ENCODE measurements at places on chromosomes 11 and 22.

DNA sequence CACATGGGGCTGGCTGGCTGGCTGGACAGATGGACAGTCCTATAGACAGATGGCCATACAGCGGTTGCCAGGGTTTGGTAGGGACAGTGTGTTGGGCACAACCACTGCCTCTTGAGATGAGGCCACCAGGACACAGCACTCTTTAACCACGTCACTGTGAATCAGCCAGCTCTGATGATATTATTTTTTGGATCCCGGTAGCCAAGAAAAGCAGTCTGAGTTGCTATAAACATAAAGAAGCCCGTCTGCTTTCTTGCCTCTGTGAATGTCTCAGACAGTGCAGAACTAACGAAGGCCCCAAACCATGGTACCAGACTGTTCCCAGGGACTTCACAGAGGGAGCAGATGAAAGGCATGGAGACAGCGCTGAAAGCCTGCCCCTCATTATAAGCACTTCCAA lies 115.9 kb upstream of the CSNK2A3 start:
- no peak overlapping the region for H3K4me3 ChIP-seq
- no peak for DNase-seq
- no peaks in the 10 kb centered on the region for H3K27me3 ChIP-seq
- no peaks in the 10 kb centered on the region for H3K36me3 ChIP-seq

DNA sequence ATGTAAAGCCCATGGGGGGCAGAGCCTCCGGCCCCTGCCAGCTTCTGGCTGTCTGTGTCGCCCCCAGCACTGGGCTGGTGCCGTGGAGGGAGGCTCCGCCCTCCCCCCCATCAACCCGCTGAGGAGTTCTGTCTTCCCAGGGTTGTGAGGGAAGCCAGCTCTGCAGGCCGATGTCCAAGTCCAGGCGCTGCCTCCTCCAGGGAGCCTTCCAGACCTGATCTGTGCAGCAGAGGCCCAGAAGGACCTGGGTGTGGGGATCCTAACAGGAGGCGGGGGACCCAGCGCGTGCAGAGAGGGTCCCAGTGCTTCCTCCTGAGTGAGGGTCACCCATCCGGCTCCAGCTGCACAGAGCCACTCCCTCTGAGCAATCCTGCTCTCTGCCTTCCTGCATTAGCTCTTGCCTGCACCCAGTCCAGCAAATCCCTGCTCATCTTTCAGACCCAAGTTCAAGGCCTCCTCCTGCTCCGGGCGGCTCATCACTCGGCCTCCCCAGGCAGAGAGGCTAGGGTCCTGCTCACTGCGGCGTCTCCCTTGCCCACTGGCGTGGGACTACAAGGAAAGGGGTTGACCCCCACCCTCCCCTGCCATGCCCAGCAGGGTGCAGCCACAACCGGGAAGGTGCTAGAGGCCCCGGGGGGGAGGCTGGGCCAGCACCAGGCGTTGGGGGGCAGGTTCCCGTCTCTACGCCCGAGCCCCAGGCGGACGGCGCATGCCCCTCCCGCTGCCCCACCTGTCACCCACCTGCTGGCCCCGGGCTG lies 16.4 kb downstream of the PRR33 start:
- no peak overlapping the region for H3K4me3 ChIP-seq
- no peaks in the 10 kb centered on the region for H3K27me3 ChIP-seq
- H3K27ac ChIP-seq, result no peak overlapping the region
- H3K4me1 ChIP-seq, result peaks cover 21% of the 10 kb centered on the region

DNA sequence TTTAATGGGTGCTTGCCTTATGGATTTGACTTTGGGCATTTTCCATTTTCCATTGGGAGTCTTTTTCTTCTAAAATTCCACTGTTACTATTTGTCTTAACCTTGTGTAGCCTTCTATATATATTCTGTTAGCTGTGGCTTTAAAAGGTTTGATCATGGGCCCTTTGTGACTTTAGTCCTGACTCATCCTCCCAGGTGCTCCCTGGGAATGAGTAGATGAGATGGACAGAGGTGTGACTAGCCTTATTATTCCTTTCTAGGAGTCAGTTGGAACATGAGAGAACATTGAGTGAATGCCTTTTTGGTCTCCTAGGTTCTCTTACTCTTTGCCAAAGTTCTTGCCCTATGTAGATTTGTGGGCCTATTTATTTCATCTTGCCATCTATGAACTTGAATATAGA lies 39.0 kb downstream of the DDX10 start:
- DNase-seq, result no peak
- peaks cover 2% of the 10 kb centered on the region for H3K4me1 ChIP-seq
- H3K27me3 ChIP-seq, result no peaks in the 10 kb centered on the region
- H3K27ac ChIP-seq, result no peak overlapping the region

DNA sequence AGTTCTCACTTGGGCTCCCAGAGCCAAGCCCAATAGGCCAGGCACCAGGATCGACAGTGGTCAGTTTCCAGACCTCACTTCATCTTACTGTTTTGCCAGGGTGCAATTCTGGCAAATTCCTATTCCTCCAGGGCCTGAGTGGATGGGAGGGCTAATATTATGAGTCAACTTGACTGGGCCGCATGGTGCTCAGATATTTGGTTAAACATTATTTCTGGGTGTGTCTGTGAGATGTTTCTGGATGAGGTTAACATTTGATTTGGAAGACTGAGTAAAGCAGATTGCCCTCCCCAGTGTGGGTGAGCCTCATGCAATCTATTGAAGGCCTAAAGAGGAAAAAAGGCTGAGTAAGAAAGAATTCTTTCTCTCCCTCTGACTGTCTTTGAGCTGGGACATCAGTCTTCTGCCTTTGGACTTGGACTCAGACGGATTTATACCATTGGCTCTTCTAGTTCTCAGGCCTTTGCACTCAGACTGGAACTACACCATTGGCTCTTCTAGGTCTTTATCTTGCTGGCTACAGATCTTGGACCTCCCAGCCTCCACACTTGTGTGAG lies 132.9 kb upstream of the ZBED5 start:
- no peak overlapping the region for H3K27ac ChIP-seq
- peaks cover 7% of the 10 kb centered on the region for H3K27me3 ChIP-seq
- no peaks in the 10 kb centered on the region for H3K36me3 ChIP-seq
- DNase-seq, result no peak
- no peak overlapping the region for H3K4me3 ChIP-seq
- H3K4me1 ChIP-seq, result no peaks in the 10 kb centered on the region

DNA sequence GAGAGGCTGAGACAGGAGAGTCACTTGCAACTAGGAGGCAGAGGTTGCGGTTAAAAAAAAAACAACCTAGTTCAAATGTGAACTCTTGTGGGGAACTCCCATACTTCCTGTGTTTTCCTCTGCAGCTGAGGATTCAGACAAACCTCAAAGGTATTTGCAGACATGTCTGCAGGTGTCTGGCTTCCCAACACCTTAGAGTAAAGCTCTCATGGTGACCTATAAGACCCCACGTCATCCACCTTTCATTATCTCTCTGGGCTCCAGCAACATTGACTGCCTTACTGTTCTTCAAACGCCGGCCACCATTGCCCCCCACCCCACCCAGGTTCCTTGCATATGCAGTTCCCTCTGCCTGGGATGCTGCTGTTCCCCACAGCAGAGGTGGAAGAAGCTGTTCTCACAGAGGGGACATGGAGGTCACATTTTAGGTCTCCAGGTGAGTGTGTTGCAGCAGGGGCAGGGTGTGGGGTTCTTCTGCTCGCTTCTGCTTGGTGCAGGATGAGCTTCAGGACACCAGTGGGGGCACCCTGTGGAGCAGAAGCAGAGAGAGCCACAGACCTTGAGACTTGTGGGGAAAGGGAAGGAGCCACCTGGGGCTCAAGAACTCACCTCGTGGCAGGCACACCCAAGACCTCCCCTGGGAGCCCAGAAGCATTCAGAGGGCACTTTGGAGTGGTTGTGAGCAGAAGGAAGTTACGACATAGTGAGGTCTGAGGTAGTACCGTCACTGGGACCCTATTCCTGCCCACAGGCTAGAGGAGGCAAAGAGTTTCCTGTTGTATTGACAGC lies 203.2 kb downstream of the CSNK2A3 start:
- H3K36me3 ChIP-seq, result peaks cover 6% of the 10 kb centered on the region
- H3K27me3 ChIP-seq, result peaks cover 2% of the 10 kb centered on the region
- peak overlapping the region; percentile 75 for H3K27ac ChIP-seq
- H3K4me3 ChIP-seq, result peak overlapping the region; percentile 69
- H3K4me1 ChIP-seq, result peaks cover 31% of the 10 kb centered on the region

DNA sequence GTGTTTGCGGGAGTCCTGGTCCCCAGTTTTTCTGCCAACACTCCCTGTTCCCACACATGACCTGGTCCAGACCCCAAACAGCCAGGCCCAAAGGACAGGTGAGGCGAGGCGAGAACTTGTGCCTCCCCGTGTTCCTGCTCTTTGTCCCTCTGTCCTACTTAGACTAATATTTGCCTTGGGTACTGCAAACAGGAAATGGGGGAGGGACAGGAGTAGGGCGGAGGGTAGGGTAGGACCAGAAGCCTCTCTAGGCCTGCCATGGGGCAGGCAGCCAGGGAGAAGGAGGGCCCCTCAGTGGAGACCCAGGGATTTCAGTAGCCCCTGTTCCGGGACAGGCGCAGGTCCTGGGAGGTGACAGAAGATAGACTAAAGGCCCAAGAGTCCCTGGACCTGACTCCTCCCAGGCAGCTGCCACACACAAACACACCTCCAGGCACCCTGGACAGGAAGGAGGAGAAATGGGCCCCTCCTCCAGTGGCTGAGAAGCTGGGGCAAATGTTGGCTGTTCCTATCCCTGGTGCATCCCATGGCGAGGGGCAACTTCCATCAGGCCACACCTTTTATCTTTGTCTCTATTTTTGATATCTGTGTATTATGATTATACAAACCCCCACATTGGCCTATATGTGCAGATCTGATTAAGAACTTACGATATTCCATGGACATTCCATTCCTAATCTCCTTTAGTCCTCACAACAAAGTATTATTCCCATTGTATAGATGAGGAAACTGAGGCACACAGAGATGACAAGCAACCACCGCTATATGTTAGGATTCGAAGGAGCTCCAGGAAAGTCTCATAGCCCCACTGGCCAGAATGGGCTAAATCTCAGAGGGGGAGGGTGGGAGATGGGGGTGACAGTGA lies 626 bp upstream of the F2 start:
- H3K27me3 ChIP-seq, result no peaks in the 10 kb centered on the region
- no peak for DNase-seq
- no peaks in the 10 kb centered on the region for H3K36me3 ChIP-seq
- H3K27ac ChIP-seq, result no peak overlapping the region
- no peak overlapping the region for H3K4me3 ChIP-seq
- H3K4me1 ChIP-seq, result peaks cover 3% of the 10 kb centered on the region

- DNase-seq, result no peak
- H3K4me3 ChIP-seq, result no peak overlapping the region
- H3K27me3 ChIP-seq, result peaks cover 5% of the 10 kb centered on the region
- no peaks in the 10 kb centered on the region for H3K4me1 ChIP-seq
Measured at GRCh38 chr11:102241026-102241425, 76.3 kb upstream of the BIRC3 start.

GRCh38 chr11:121890377-121890776 lies 225.6 kb downstream of the BLID start:
- H3K36me3 ChIP-seq, result no peaks in the 10 kb centered on the region
- H3K4me1 ChIP-seq, result no peaks in the 10 kb centered on the region
- H3K4me3 ChIP-seq, result no peak overlapping the region
- H3K27me3 ChIP-seq, result no peaks in the 10 kb centered on the region
- H3K27ac ChIP-seq, result no peak overlapping the region

GRCh38 chr11:94781837-94782236 lies 13.7 kb downstream of the AMOTL1 start:
- no peaks in the 10 kb centered on the region for H3K36me3 ChIP-seq
- no peak overlapping the region for H3K27ac ChIP-seq
- peaks cover 15% of the 10 kb centered on the region for H3K27me3 ChIP-seq

- H3K36me3 ChIP-seq, result no peaks in the 10 kb centered on the region
- no peak overlapping the region for H3K4me3 ChIP-seq
- H3K4me1 ChIP-seq, result no peaks in the 10 kb centered on the region
- peaks cover 10% of the 10 kb centered on the region for H3K27me3 ChIP-seq
Measured at GRCh38 chr22:43616645-43617044, 195.5 kb downstream of the EFCAB6 start.

- no peaks in the 10 kb centered on the region for H3K4me1 ChIP-seq
- no peaks in the 10 kb centered on the region for H3K36me3 ChIP-seq
- no peaks in the 10 kb centered on the region for H3K27me3 ChIP-seq
Measured at GRCh38 chr11:2569321-2569721, 124.5 kb downstream of the KCNQ1 start.

GRCh38 chr22:26558248-26558895 lies 31.6 kb downstream of the TPST2 start:
- H3K4me1 ChIP-seq, result peaks cover 23% of the 10 kb centered on the region
- no peaks in the 10 kb centered on the region for H3K27me3 ChIP-seq
- peak overlapping the region; percentile 6 for H3K27ac ChIP-seq
- H3K4me3 ChIP-seq, result no peak overlapping the region

GRCh38 chr11:8793114-8793777 lies 110.7 kb downstream of the RPL27A start:
- peaks cover 29% of the 10 kb centered on the region for H3K27me3 ChIP-seq
- no peaks in the 10 kb centered on the region for H3K4me1 ChIP-seq

DNA sequence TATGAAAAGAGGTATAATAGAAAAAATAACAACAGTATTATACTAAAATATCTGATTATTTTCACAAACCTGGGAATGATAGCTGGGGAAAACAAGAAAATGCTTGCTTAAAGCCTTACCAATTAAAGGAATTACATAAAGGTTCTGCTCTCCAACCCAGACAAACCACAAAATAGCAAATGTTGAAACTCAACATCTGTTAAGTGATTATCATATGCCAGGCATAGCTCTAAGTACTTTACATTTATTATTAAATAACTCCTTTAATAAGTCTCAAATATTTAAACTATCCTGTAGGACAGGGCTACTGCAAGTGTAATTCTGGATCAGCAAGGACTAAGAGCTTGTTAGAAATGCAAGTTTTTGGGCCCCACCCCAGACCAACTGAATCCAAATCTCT lies 20.1 kb downstream of the OR10A6 start:
- H3K36me3 ChIP-seq, result no peaks in the 10 kb centered on the region
- no peak for DNase-seq
- peaks cover 18% of the 10 kb centered on the region for H3K27me3 ChIP-seq
- no peak overlapping the region for H3K27ac ChIP-seq
- no peak overlapping the region for H3K4me3 ChIP-seq
- no peaks in the 10 kb centered on the region for H3K4me1 ChIP-seq

DNA sequence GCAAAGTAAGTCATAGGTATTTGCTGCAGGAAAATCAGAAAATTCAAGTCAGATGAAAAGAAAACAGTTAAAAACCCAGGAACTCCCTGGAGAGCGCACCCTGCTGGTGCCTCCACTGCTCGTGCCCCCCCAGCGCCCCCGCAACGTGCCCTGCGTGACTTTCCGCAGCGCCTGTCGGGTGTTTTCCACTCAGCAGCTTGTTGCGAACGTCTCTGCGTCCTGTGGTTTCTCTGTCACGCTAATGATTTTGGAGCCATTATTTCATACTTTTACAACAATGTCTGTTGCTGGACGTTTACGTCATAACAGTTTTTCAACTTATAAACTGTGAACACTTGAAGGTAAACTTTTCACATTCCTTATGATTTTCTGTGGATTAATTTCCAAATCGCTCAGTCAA lies 5.0 kb downstream of the CRELD2 start:
- no peak overlapping the region for H3K4me3 ChIP-seq
- peaks cover 31% of the 10 kb centered on the region for H3K4me1 ChIP-seq
- no peaks in the 10 kb centered on the region for H3K27me3 ChIP-seq
- peak overlapping the region; percentile 45 for H3K27ac ChIP-seq
- peaks cover 26% of the 10 kb centered on the region for H3K36me3 ChIP-seq

- peak overlapping the region; percentile 96 for H3K27ac ChIP-seq
- DNase-seq, result no peak
- H3K27me3 ChIP-seq, result no peaks in the 10 kb centered on the region
- H3K36me3 ChIP-seq, result no peaks in the 10 kb centered on the region
Measured at GRCh38 chr11:128421577-128422330, 165.6 kb downstream of the ETS1 start.

- no peak overlapping the region for H3K4me3 ChIP-seq
- no peak for DNase-seq
- peaks cover 3% of the 10 kb centered on the region for H3K27me3 ChIP-seq
- H3K4me1 ChIP-seq, result no peaks in the 10 kb centered on the region
- no peaks in the 10 kb centered on the region for H3K36me3 ChIP-seq
Measured at GRCh38 chr11:105179542-105180278, 40.1 kb upstream of the CARD18 start.
